ENCODE measurements at places on chromosomes 5 and 9.

- DNase-seq = no peak
These were observed 61.4 kb upstream of the CKMT2 start for GRCh38 chr5:81171769-81172168.

- no peak for DNase-seq
These were observed 6.3 kb downstream of the TYRP1 start for GRCh38 chr9:12699529-12699928.

- DNase-seq = no peak
These were observed 17.0 kb upstream of the RPS23 start for GRCh38 chr5:82295144-82295543.

DNA sequence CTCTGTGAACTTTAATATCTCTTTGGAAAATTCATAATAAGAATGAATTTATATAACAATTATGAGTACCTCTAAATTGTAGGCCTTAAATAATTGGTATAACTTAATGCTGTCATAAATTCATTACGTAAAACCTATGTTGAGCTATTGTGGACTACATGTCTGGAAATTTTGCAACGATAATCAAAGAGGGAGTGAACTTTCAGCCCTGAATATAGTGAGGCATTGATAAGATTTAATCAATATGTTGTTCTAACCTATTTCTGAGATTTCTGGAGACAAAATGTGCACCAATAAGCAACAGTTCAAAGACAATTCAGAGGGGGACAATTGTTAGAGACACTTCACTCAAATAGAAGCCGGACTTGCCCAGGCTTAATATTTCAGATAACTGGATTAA is 499.4 kb downstream of the ELAVL2 start:
- DNase-seq = no peak

DNA sequence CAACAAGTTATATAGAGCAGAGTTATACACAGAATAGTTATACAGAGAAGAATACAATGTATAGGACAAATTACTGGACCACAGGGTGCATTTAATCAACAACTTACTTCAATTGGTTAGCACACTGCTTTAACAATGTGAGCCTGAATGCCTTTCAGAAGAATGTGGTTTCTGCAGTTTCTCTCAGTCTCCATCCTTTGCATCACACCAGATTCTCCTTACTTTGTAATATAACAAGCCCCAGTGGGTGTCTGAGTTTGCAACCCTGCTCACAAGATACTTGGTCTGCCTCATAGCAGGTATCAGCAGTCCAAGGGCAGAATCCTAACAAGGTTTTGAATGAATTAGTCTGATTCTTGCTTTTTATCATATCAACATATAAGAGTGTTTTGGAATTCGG is 114.6 kb downstream of the GABRB2 start:
- no peak for DNase-seq

DNA sequence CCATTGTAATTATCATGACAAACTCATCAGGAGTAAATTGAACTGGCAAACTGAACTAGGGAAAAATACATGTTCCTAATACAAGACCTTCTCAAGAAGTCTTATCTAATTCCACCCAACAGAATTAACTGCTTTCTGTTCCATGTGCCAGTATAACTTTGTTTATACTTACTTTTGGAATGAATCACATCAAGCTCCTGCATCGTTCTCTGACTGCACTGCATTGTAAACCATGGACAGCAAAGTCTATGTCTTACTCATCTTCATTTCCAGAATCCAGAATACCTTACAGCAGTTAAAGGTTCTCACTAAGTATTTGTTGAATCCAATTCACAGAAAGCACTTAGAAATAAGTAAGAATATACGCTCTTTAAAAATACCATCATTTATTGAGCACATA is 102.8 kb downstream of the PLK2 start:
- no peak for DNase-seq

DNA sequence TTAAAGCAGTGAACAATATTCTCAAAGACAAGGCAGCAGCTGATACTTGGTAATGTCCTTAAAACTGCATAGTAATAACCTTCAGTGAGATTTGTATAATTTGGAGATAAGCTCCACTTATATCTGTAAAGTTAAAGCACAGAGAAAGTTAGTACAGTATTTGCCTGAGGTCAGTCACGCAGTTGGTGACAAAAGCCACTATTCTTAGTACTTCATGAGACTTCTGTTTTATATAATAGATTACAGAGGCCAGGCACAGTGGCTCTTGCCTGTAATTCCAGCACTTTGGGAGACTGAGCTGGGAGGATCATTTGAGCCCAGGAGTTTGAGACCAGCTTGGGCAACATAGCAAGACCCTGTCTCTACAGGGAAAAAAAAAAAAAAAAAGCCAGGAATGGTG is 266.4 kb upstream of the DMRT1 start:
- no peak for DNase-seq

GRCh38 chr5:56080375-56081052 is 85.8 kb upstream of the IL6ST start:
- no peak for DNase-seq

- DNase-seq = no peak
These were observed 147.1 kb downstream of the ZNF608 start for GRCh38 chr5:124599028-124599973.

DNA sequence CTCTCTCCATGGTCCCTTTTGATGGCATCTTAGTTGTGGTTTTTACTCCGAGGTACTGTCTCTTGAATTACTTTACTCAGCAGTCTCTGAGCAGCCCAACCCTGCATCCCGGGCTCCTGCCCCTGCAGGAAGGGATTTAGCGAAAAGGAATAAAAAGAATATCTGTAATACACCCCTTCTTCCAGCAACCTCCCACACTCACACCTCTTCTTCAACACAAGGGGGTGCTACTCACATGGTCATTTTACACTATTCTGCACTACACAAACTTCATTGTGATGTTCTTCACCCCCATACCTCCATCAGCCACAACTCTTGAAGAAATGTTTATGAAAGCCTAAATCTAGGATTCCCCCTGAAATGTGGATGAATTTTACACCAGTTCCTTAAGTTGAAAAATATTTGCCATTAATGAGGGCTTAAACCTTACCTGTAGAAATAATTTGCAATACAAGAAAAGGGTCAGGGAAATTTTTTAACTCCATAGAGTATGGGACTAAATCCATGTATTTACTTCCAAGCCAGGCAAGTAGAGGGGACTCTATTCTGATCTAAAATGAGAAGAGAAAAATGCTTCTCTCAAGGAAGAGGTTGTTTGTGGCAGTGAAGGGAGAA is 26.0 kb downstream of the TPD52L3 start:
- DNase-seq = no peak

DNA sequence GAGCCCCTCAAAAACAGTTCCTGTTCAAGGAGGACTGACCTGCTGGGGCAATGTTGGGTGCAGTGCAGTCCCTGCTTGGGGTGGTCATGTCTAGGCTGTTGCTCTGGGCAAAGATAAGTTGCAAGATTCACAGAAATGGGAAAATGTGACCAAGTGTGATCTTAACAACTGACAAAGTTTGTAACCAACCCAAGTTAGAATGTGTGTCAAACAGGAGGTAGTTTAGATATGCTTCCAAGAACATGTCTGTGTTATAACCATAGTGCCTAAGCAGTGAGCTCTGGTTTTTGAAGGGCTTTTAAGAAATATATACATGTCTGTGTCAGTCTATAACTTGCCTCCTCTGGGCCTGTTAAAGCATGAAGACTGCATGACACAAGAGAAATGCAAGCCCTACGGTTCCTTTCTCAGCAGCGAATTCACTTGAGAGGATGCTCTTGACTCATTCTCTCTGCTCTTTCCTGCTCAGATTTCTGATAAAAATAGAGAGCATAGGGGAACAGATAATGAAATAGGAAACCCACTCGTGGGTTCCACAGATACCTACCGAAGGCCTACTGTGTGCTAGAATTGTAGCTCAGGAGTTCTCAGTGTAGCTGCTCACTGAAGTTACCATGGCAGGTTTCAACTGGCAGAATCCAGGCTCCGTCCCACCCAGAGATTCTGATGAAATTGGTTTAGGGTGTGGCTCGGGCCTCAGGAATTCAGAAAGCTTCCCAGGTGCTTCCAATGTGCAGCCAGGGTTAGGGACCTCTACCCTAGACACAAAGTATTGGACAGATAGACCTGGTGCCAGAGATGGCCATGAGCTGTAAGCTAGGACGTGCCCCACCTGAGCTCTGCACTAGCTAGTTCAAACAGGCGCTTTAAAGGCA is 52.4 kb downstream of the ARHGEF37 start:
- no peak for DNase-seq

GRCh38 chr9:115978659-115979096 is 174.9 kb upstream of the PAPPA start:
- no peak for DNase-seq

DNA sequence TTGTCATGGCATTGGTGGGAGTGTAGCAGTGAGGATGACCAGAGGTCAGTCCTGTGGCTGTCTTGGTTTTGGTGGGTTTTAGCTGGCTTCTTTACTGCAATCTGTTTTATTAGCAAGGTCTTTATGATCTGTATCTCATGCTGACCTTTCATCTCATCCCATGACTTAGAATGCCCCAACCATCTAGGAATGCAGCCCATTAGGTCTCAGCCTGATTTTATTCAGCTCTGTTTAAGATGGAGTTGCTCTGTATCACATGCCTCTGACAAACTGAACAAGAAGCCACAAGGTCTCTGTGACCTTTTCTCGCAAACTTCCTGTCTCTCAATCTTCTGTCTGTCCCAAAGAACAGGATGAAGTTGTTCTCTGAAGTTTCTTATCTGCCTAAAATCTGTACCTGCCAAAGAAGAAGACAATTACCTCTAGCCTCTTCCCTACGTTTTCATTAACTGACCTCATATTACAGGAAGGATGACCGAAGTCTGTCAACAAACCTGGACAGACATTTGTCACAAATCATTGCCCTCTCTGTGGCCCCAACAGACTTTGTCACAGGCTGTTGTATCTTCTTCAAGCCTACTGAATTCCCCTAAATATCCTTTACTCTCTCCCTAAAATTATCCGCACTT is 284.2 kb upstream of the SEMA6A start:
- DNase-seq = no peak

DNA sequence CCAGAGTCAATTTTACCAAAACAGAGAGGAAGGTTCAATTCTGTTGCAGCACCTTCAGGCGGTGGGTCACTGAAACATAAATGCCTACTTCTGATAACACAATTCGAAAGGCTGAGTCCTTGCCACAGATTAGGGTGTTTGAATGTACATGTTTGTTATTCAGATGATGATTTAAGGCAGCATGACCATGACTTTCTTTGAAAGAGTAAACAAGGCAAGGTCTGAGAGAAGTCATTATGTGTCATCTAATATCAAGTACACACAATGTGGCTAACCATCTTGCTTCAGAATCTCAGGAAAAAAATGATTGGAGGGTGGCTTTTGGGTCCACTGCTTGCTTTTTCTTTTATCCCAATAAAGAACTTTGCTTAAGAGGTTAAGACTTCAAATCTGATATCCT is 457.5 kb downstream of the TAF11L14 start:
- no peak for DNase-seq

- no peak for DNase-seq
These were observed 115.8 kb downstream of the ERCC6L2 start for GRCh38 chr9:95991326-95991725.
